HTR-8/SVneo (cell line): ENCODE measurements at places on chromosomes 2 and 18.

GRCh38 chr2:109681633-109682380, 67.6 kb downstream of the SOWAHC start:
- no peak for DNase-seq

DNA sequence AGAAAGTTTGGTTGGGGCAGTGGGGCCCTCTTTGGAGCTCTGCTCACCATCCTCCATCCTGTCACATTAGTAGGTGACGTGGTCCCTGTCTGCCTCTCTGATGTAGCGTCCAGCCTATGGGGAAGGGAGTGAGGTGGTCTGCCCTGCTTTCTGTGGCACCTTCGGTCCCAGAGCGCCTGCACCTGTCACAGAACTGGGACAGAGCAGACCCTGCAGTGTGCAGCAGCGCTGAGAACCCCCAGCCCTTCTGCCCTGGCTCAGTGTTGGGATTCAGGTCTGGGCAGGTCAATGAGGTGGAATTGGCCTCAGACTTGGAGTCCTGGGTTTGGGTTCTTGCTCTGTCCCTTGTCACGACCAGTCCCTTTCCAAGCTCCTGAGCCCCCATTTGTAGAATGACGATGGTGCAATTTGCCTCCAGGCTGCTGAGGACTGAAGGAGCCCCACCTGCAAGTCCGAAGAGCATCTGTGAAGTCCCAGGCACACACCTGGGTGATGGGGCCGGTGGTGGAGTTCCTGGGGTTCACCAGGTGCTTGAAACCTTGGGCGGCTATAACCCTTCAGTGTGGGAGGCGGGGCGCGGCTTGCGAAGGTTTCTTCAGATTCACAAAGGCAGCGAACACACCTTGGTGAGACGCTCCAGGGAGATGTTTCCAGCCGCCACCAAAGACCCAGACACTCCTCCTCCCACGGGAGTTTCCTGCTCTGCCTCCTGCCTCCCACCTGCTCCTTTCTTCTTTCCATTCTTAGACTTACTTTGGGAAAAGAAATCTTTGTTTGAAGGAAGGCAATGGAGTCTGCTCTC, 265.4 kb upstream of the HDAC4 start:
- DNase-seq, result no peak

DNA sequence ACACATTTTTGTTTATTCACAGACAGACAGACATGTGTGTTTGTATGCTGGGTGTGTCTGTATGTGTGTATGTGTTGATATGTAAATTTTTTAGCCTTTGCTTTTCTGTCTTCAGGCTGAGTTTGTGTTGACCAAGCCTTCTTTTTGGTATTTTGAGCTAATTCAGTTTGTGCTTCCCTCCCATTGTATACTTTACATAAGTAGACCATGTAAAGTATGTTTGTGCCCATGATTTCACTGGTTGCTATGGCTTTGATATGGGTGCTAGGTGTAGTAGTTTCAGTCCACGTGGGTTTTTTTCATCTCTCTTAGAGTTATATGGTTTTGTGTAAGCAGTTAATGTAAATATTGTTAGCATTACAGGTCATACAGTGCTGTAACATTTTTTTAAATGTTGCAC, 129.4 kb upstream of the EPC2 start:
- DNase-seq, result no peak

- no peak for DNase-seq
Observed at GRCh38 chr2:147006736-147007141, 838.1 kb upstream of the ACVR2A start.

DNA sequence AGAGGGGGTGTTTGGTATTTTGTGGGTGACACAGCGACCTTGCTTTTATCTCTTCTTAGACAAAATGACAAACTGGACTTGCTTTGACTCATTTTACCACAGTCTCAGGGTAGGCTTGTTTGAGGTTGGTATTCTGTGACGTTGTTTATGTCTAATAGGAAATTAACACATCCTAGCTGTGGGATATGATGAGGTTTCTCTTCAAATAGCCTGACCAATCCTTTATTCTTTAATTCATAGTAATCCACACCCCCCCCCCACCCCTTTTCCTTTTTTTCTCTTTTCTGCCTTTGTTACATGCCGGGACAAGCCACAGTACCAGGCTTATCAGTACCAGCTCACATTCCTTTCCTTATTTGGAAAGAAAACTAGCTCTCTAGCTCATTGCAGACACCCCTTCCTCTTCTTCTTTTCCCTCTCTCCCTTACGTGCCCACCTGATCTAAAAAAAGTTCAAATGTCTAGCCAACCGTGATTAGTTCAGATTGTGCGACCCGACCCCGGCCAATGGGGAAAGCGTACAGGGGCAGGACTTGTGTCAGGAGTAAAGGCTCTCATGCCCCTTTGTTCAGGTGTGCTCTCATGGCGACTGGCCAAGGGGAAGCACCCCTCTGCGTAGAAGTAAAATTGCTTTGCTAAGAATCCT, 52.2 kb upstream of the PTPRM start:
- no peak for DNase-seq

DNA sequence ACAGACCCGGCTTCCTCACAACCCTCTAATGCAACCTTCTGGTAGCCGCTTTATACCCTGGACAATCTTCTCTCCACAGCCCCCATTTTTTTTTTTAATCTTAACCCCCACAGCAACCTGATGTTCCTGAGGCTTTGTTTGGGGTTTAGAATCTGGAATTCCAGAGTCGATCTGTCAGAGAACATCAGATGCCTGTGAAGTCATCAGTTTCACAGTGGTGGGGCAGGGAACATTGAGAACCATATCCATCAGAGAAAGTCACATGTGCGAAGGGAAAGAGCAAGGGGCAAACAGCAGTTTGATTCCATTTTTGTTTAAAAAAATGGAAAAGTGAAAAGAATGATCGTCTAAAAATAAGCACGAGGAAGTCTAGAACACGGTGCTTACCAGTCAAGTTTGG, 20.6 kb downstream of the NPAS2 start:
- DNase-seq, result no peak

DNA sequence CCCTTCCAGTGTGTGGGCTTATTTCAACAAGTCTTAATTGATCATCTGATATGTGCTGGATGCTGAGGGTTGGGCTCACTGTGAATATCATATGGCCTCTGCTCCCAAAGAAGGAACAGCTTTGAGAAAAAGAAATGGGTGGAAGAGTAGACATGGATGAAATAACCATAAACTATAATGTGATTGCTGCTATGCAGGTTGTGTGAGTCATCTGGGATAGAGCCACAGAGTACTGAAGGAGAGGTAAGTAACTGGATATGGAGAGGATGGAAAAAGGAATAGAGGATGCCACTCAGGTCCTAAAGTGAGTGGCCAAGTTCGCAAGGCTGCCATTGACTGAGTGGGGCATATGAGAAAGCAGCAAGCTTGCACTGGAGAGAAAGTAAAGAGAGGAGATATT, 8.7 kb upstream of the DSG2 start:
- no peak for DNase-seq

DNA sequence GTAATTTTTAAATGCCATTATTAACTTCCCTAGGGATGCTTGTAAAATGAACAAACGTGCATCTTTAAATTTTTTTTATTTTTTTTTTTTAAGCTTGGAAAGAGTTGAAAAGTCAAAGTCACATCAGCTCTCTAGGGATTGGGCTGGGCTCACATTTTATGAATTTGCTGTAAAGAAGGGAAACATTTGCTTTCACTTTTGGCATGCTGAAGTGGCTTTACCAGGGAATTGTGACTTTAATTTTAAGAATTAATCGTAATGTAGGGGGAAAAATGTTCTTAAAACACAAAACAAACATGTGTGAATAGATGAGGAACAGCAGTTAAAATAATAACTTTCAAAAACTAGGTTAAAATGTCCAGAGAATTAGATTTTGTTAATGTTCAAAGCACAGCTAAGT, 123.0 kb downstream of the AGAP1 start:
- no peak for DNase-seq

DNA sequence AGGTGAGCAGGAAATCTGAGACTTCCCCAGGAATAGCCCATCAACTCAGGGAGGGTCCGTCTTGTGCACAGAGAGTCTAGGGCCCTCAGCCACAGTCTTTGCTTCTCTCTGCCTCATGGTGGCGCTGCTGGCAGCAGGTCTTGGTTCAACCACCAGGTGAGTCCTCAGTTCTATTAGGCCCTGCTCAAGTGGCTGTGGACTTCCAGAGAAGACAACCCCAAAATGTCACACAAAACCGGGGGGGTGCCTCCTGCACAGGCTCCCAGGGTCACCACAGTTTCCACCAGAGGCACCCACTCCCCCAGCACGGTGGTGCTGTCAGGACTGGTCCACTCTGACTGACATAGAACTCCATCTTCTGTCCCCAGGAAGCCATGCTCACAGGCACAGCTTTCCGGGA, 2.4 kb upstream of the CHRNG start:
- no peak for DNase-seq

DNA sequence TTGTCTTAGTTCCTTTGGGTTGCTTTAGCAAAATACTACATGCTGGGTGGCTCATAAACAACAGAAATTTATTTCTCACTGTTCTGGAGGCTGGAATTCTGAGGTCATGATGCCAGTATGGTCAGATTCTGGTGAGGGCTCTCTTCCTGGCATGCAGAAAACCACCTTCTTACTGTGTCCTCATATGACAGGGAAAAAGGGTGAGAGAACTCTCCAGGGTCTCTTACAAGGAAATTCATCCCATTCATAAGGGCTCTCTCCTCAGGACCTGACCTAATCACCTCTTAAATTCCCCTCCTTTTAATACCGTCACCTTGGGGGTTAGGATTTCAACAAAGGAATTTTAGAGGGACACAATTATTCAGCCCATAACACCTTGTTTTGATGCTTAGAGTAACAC, 243.1 kb upstream of the TNP1 start:
- DNase-seq, result no peak

- no peak for DNase-seq
Observed at GRCh38 chr2:9231291-9232165, 24.9 kb downstream of the ASAP2 start.

DNA sequence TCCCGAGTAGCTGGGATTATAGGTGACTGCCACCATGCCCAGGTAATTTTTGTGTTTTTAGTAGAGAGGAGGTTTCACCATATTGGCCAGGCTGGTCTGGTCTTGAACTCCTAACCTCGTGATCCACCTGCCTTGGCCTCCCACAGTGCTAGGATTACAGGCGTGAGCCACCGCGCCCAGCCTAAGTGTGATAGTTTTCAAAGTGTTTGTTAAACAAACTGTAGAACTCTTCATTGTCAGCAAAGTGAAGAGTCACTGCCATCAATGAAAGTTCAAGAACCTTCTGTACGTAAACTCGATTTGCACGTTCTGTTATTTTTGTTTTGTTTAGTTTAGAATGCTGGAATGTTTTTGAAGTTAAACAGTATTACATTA, 18.0 kb upstream of the SOS1 start:
- no peak for DNase-seq

DNA sequence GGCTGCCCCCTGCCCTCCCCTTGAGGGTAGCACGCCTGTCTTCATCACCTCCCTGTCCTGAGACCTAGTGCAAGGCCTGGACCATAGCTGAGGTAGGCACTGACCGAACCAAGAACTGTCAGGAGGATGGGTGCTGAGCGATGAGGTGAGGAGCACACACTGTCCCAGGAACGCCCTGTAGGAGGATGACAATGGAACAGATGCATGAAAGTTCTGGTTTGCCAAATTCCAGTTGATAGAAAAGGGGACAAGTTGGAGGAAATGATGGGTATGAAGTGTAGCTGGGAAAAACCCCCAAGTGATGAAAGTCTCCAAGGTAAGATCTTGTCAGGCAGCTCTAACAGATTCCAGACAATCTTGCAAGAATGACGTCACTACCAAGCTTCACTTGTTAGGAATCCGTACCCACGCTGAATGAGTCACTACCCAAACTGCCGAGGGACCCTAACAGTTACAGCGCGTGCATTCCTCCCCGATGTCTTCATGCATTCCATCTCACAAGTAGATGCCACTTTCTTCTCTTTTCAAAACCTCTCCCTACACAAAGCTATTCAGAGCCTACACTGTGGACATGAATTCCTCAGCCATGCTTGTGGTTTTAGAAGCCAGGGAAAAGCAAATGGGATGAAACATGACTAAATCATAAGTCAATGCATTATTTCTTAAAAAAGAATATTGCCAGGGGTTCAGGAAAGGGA, 27.6 kb downstream of the MRPL33 start:
- peak; percentile 94 for DNase-seq

GRCh38 chr2:215431290-215431689, 4.6 kb downstream of the FN1 start:
- no peak for DNase-seq

GRCh38 chr18:77084688-77085035, 47.9 kb downstream of the MBP start:
- DNase-seq, result no peak

DNA sequence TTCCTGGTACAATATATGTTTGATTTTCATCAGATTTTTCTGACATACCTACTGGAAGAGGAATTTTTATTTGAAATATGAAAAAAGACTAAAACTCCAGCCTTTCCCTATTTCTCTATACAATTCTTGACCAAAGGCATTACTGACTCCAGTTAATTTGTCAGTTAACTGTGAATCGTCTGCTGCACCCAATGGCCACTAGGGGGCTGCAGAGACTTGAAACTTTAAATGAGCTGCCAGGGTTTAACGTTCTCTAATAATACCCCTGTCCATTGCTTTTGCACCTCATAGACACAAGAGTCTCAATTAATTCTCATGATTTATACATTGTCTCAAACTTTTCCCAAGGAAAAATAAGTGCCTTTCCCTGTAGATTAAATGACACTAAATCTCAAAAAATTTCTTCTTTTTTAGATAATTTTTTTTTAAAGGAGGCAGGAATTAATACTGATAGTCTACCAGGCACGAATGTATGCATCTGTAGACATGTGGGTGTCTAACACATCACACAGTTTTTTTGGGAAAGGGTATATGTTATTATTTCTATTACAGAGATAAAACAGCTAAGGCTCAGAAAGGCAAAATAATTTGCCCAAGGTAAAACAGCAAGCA, 1.8 kb upstream of the ALK start:
- DNase-seq, result peak; percentile 62

DNA sequence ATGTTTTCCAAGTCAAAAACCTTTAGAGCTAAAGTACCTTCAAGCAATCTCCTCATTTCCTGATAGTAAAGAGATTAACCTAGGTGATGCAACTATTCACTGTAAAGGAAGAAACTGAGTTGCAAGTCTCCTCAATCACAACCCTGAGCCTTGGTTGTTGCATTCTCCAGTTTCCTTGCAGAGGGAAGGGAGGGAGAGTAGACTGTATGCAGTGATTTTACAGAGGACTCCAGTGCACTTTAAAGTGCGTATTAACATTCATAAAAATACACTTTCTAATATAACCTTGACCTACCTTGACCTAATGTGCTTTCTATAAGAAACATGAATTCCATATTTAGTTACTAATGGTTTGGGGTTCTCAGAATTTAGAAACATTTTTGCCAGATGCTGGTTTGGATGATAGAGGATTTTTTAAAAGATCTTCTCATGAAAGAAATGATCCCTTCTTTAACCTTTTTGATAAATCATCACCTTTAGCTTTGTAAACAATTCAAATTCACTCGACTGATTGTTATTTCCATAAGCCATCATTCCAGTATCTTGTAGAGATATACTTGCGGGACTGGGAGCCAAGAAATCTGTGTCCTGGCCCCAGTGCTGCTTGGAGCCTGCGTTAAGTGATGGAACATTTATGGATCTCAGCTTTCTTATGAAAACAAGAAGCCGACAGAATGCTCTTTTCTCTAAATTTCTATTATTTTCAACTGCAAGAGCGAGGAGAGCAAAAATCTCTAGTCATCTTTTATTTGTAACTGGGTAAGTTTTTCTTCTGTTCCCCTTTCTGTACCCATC, 228.3 kb downstream of the ZNF521 start:
- no peak for DNase-seq
